NCI-H187 (cell line): ENCODE measurements at places on chromosomes 3 and 15.

- DNase-seq, result no peak
Observed at GRCh38 chr3:119769394-119770149, 12.3 kb upstream of the NR1I2 start.

DNA sequence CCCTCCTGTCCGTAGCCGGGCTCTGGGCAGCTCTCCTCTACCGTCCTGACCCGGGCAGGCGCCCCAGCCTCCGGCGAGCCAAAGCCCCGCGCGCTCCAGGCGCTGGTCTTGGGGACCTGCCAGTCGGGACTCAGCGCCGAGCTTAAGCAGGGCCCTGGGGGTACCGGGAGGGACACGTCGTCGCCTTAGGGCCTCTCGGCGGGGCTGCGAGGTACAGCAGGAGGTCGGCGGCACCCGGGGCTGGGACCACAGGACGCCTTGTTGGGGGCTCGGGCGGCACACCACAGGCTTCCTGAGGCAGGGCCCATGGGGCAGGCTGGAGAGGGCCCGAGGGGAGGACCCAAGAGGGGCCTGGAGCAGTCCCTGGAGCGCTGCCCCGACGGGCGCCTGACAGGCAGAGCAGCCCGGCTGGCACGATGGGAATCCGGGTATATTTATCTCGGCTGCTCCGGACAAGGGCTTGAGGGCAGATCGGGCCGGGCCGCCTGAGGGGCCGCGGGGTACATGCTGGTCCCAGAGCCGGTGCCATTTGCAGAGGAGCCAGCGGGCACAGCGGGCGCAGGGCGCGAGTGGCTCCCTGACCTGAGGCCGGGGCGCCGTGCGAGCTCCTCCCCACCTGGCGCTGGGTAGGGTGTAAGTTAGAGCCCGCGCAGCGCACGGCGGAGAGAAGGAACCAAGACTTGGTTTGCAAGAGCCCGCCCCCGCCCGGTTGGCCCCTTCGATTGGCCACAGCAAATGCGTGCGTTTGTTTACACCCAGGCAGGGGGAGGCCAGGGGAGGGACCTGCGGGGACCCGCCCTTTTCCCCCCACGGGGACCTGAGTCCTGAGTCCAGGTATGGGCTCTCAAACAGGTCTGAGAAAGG lies 574 bp downstream of the SLC38A3 start:
- DNase-seq, result no peak

- no peak for DNase-seq
Observed at GRCh38 chr3:149877668-149878067, 64.7 kb downstream of the RNF13 start.

GRCh38 chr15:95663156-95664100 lies 667.1 kb upstream of the NR2F2 start:
- DNase-seq, result no peak

GRCh38 chr3:10557781-10558373 lies 52.5 kb upstream of the ATP2B2 start:
- no peak for DNase-seq

GRCh38 chr3:169769287-169770181 lies at the start of gene ACTRT3:
Gene ACTRT3, minus strand, starts transcription at chr3:169769561. Its CDS starts 41 bp downstream, at chr3:169769520.
- no peak for DNase-seq

DNA sequence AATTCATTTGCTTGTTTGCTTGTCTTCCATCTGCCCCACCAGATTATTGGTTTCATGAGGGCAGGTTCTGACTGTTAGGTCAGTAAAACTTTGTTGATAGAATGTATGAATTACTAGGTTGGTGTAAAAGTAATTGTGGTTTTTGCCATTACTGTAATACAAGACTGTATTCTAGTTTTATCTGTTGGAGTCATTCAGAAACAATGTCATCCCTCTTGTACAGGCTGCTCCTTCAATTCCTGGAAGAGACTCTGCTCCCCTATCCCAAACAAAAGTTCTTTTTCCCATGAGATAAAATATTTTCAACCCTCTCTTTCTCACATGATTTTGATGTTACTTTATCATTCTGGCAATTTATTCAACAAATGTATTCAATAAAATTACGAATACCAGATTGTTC lies 115.0 kb downstream of the CHST2 start:
- no peak for DNase-seq

- no peak for DNase-seq
Observed at GRCh38 chr15:98525661-98526001, 122.7 kb upstream of the IGF1R start.

- no peak for DNase-seq
Observed at GRCh38 chr3:13666781-13667709, 118.1 kb downstream of the FBLN2 start.

DNA sequence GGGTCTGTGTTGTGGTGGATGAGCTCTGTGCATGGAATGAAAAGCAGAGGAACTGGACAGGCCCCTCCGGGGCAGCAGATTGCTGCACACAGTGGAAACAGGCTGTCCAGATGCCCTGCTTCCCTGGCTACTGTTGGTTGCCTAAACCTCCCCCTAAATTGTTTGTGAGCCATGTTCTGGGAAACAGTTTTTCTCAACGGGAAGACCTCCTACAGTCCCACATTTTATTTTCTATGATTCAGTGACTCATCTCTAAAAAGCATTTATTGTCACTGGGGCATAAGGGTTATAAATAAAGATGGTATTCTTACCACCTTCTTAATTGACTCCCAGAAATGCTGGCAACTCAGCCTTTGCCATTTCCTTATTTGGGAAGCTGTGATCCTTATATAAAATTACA lies 20.3 kb upstream of the PTPN9 start:
- no peak for DNase-seq

DNA sequence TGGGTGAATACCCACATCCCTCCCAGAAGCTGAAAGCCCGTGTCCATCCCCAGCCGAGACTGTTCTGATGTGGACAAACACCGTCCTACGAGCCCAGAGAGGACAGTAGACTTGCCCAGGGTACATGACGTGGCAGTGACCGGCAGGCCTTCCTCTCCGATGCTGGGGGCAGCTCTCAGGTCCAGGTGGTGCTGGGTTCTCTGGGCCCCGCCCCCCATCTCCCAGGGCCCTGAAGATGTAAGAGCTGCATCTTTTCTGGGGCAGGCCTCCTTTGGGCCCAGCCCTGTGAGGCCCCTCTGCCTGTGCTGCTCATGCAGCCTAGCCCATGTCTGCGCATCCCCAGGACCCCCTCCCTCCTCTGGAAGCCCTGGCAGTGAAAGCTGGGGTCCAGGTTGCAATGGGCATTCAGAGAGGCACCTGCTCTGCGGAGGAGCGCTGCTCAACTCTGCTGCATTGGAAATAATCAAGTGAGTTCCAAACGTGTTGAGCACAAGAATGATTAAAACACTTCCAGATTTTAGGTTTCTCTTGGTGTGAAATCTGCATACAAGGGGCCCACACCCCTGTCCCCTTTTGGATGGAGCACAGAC lies 71.9 kb downstream of the FBLN2 start:
- DNase-seq, result no peak

GRCh38 chr15:38844736-38845135 lies 280.1 kb upstream of the RASGRP1 start:
- DNase-seq, result no peak

DNA sequence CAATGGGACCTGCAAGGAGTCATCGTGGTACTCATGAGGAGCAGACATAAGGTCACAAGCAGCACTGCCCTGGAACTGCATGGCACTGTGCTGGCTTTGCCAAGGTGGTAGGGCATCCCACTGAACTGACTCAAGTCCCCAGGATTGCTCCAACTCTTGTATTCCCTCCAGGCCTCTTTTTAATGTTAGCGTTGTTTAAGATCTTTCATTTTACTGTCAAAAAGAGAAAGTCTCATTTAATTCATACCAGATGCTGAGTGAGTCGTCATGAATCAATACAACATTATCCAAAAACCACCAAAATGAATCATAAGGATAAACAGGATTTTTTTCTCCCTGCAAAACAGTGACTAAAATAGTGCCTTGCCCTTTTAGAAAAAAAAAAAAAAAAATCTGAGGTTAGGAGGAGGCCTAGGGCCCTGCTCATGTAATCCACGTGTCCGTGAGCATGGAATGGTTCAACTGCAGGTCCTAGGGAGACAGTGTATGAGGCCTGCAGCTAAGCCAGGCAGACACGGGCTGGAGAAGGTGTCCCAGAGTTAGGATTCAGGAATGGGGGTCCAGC lies 36.7 kb upstream of the BLM start:
- no peak for DNase-seq

DNA sequence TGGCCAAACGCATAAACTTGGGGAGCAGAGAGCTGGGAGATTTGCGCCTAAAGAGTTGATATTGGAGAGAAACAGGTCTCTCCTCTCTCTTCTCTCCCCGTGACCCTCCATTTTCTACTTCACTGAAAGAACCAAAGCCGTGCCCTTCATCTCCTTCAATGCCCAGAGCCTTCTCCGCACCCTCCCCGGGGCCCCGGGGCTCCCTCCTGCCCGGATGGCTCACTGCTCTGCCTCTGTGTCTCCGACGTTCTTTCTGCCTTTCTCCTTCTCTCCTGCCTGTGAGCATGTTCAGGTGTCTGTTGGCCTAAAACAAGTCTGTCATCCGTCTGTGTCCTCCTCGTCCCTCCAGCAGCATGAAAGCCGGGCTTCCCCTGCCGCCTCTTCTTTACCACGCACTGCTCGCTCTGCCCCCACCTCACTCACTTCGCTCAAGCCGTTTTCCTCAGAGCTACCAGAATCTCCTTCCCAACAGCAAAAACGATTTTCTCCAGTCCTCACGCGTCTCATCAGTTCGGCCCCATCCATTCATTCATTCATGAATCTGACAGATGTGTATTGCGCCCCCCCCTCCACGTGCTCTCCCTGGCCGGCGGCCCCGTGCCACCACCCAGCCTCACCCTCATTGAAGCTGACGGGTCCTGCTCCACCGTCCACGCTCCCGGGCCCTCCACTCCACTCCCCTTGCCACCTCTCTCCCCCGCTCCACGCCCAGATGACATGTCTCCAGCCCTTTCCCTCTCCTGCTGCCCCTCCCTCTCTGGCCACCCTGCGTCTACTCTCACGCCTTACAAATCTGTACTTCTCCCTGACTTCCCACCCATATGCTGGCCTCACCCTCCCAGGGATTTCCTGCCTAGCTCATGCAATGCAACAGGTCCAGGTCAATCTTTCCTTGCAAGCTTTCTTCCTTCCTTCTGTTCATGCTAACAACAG lies 10.2 kb downstream of the MUC4 start:
- peak; percentile 20 for DNase-seq

DNA sequence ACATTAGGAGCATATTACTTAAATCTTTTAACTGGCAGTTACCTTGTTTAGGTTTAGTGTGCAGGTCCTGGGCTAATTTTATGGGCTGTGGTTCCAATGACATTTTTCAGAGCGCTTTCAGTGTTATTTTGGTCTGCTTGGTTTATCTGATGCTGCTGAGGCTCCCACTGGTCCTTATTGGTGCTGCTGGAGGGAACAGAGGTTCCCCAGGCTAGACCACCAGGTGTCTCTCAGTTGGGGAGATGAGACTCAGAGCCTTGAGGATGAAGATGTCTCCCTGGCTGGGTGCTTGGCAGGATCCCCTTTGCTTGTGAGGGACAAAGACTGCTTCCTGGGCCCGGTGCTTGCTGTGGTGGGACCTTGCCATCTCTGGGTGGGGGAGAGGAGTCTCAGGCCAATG lies 28.3 kb upstream of the TASOR start:
- DNase-seq, result no peak

DNA sequence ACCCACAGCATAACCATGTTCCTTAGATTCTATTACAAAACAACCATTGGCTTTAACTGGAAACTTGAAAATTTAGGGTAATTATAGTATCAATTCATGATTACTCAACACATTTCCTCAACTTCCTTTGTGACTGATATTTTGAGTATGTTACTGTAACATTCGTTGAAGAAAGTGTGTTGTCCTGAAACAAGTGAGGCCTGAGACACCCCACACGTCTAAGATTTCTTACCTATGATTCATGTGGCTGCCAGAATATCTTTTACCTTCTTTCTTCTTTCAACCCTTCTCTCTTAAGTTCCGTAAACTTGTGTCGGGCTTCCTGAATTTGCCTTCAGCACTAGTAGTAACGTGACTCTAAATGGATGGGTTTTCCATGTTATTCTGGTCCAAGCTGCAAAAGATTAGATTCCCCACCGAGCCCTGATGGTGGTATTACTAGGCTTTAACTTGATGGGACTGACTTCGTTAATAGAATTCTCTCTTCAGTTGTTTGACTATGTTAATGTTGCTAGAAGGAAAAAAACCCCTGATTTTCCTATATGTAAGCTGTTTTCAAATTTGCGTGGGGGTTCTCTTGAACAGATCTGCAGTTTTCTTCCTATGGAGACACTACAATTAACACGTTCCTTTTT lies 296.0 kb upstream of the ICE2 start:
- DNase-seq, result no peak

GRCh38 chr15:78993931-78994530 lies 49.2 kb upstream of the CTSH start:
- DNase-seq, result no peak

- no peak for DNase-seq
Observed at GRCh38 chr3:151101270-151101969, 16.0 kb downstream of the MED12L start.

- DNase-seq, result no peak
Observed at GRCh38 chr3:197430934-197431333, 124.8 kb downstream of the BDH1 start.

- no peak for DNase-seq
Observed at GRCh38 chr3:123781571-123782275, 102.4 kb downstream of the MYLK start.

DNA sequence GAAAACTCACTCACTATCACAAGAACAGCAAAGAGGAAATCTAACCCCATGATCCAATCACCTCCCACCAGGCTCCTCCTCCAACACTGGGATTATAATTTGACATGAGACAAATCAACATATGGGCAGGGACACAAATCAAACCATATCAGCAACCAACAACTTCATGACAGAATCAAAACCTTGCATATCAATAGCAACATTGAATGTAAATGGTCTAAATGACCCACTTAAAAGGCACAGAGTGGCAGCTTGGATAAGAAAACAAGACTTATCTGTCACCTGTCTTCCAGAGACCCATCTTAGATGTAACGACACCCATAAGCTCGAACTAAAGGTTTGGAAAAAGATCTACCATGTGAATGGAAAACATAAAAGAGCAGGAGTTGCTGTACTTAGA lies 40.8 kb downstream of the HDGFL3 start:
- DNase-seq, result no peak

GRCh38 chr3:195821403-195822130 lies 9.8 kb upstream of the MUC4 start:
- DNase-seq, result no peak

- DNase-seq, result no peak
Observed at GRCh38 chr15:62940755-62941361, 101.7 kb upstream of the TPM1 start.

DNA sequence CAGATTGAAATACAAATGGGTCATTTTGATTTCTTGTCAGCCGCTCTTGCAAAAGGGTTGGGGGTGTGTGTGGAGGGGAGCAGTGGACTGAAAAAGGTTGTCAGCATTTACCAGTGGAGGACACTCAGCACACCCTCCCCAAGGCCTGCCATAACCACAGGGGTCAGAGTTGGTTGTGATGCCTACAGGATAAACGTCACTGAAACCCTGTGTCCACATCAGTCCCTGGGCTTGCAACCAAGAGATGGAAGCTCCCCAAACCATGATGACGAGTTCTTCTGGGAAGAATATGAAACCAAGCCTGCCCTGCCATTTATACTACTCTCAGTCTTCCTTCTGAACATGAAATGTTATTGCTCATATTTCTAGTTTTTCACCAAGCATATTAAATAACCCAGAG lies 54.0 kb upstream of the UMPS start:
- no peak for DNase-seq
